ENCODE measurements at places on chromosomes 13 and 19.

- DNase-seq, result no peak
These were observed 1.8 kb upstream of the MBNL2 start for GRCh38 chr13:97220151-97220900.

- DNase-seq, result no peak
These were observed 7.8 kb upstream of the UBL3 start for GRCh38 chr13:29858231-29858630.

GRCh38 chr19:10120538-10121189 lies 965 bp upstream of the EIF3G start:
- peak; percentile 67 for DNase-seq

DNA sequence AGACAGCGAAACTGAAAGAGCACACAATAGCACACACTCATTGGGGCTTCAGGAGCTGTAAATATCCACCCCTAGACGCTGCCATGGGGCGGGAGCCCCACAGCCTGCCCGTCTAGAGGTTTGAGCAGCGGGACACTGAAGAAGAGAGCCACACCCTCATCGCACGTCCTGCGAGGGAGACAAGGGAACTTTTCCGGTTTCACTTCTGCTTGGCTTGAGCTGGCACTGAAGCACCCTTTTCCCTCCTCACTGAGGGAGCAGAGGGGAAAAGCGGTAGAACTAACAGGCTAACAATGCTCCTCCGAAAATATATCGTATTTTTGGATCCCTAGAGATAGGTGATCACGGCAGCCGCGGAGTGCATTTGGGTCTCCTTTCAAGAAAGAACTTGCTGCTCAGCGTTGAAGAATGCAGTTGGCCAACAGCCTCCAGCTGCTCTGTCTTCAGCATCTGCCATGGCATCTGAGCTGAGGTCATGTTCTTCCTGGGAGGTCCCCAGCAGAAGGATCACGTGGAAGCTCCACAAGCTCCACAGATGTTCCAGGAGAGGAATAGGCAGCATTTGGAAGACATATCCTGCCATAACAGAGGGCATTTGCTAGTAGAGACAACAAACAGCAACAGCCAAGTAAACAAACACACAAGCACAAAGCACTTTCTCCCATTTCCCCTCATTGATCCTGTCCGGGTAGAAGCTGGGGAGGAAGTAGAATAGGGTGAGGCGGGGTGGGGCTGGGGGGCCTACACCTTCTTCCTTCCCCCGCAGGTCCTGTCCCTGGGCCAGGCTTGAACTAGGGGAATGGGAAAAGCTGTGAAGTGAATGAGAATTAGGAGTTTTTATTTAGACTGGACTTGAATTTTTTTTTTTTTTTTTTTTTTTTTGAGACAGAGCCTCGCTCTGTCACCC lies 44.8 kb upstream of the ALOX5AP start:
- DNase-seq, result peak; percentile 66

DNA sequence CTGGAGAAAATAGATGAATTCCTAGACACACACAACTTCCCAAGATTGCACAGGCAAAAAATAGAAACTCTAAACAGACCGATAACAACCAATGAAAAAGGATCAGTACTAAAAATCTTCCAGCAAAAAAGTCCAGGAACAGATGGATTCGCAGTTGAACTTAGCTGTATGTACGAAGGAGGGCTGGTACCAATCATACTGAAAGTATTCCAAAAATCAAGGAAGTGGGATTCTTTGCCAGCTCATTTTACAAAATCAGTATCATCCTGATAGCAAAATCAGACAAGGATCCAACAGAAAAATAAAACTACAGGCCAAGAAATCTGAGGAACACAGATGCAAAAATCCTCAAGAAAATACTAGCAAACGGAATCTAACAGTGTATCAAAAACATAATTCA lies 6.5 kb upstream of the LILRB2 start:
- peak; percentile 26 for DNase-seq

DNA sequence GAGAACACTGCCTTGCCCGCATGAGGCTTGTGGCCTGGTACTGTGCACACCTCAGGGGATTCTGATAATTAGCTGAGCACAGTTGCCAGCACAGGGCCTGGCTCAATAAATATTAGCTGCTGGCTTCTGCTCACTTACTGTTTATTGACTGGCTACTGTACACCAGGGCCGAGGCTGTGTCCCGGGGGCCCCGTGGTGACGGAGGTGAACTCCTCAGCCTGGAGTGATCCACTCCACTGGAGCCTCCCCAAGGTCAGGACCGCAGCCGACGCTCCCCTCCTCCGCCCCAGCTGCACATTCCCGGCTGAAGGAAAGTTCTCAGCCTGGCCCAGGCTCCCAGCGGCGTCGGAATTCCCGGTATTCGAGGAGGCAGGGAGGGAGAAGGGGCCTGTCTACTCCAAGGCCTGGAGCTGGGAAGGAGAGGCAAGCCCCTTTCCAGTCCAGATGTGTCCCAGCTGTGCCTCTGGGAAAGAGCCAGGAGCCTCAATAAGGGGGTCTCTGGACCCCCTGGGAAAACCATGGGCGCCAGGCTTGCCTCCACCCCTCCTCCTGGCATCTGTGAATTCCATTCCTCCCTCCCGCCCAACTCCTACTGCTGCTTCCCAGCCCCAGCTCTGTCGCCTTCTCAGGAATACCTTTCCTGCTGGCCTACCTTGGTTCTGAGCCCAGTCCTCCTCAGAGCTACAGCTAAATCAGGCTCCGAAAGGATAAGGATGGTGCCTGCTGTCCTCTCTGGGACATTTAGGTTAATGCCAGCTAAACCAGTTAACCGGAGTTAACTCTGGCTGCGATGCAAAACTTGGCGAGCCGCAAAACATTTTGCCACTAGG lies 7.3 kb downstream of the RPS16 start:
- peak; percentile 92 for DNase-seq

GRCh38 chr19:50420127-50420526 lies 1.4 kb downstream of the SPIB start:
- DNase-seq, result no peak

DNA sequence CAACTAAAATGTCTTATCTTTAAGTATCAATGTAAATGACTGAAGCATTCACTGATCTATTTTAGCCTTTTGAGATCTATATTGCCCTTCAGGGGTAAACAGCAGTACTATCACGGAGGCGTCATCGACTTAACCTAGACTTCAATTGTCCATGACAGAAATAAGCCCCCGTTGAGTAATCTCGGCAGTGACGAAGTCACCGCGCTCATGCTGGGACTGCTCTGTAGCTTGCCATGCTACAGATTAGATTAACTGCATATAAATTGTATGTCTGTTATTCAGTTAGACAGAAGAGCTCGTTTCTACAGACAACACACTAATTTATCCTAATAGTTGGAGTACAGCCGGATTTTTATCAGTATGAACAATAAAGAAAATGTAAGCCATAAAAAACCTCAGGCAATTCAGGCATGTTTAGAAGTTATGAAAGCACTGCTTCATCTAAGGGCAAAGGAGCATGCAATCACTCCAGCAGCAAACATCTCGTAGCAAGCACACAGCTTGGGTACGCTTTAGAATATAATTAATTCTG lies 56.6 kb downstream of the TUBGCP3 start:
- no peak for DNase-seq
